ENCODE measurements at places on chromosomes 11 and 22.

- no peak for DNase-seq
Observed at GRCh38 chr11:123316003-123316402, 114.1 kb upstream of the GRAMD1B start.

DNA sequence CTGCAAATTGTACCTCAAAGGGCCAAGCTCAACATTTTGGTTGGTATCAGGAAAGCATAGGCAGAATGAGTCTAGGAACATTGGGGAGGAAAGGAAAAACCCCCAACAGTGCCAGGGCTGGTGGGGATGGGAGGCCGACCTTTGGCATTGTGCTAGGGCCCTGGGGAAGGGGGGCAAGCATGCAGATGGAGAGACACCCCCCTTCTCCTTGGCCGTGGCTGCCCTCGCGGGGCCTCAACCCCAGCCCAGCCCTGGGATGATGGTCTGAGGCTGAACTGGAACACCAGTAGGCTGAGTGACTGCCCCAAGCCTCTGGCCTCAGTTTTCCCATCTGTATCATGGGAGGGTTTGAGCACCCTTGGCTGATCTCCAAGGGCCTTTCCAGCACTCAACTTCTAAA lies 40.0 kb downstream of the GDPD5 start:
- DNase-seq, result no peak

- no peak for DNase-seq
Observed at GRCh38 chr11:122229481-122230384, 113.7 kb upstream of the BLID start.

DNA sequence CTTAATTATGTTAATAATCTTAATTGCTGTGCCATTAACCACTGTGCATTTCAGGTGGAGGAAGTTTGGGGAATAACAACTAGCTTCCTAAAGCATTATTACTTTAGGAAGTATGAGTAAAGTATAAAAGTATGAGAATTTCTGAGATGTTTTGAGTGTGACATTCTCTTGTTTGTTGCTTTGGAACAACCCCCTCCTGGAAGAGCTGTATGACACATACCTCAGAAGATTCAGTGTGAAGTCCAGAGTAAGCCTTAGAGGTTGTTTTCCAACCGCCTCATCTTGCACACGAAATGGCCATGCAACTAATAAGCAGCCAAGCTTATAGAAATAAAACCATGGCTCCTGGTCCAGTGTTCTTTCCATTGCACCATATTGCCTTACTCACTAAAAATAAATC lies 21.7 kb downstream of the CCDC81 start:
- DNase-seq, result no peak

GRCh38 chr11:112270551-112271180 lies 10.0 kb upstream of the PLET1 start:
- DNase-seq, result no peak

GRCh38 chr22:45526281-45526680 lies 23.6 kb downstream of the FBLN1 start:
- DNase-seq, result no peak
